Activated naive CD4-positive, alpha-beta T cell treated with anti-CD3 and anti-CD28 coated beads, Interleukin-2, amount 50 U/mL, for 16 hours (primary cell): ENCODE measurements at places on chromosomes 13 and 19.
A peak's percentile ranks its signal among the peaks of the same experiment; 100 is the strongest.

GRCh38 chr13:36903925-36904595, 16.0 kb downstream of the SMAD9 start:
- no peak for DNase-seq

GRCh38 chr19:33720691-33721682, 75.7 kb upstream of the KCTD15 start:
- no peak for DNase-seq

- DNase-seq: peak; percentile 39
Measured at GRCh38 chr19:32570081-32570785, 10.8 kb upstream of the PDCD5 start.

- DNase-seq: no peak
Measured at GRCh38 chr13:23628765-23629565, 58.8 kb downstream of the TNFRSF19 start.

- no peak for DNase-seq
Measured at GRCh38 chr19:30449078-30449590, 77.0 kb downstream of the ZNF536 start.

- no peak for DNase-seq
Measured at GRCh38 chr19:39768786-39769185, 9.9 kb upstream of the LEUTX start.

- no peak for DNase-seq
Measured at GRCh38 chr19:3014135-3014534, 14.9 kb downstream of the TLE2 start.

- DNase-seq: no peak
Measured at GRCh38 chr13:79346300-79346914, 59.6 kb downstream of the RBM26 start.

DNA sequence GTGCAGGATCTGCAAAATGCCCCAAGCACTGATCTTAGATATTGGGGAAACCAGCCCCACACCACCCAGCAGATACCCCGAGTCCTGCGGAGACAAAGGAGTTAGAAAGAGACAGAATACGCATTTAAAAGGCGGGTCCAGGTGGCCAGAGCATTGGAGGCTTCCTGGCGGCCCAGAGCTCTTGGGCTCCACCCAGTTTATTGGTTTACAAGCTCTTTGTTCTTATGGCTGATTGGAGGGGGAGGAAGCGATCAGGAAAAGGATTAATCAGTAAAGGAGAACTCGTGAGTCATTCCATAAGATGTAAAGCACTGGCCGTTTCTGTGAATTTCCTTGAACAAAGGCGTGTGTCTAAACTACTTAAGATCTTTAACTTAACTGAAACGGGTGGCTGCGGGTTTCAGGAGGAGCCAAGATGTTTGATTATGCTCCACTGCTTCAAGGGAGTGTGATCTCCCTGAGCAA, 926 bp downstream of the ZNF587 start:
- DNase-seq: no peak

DNA sequence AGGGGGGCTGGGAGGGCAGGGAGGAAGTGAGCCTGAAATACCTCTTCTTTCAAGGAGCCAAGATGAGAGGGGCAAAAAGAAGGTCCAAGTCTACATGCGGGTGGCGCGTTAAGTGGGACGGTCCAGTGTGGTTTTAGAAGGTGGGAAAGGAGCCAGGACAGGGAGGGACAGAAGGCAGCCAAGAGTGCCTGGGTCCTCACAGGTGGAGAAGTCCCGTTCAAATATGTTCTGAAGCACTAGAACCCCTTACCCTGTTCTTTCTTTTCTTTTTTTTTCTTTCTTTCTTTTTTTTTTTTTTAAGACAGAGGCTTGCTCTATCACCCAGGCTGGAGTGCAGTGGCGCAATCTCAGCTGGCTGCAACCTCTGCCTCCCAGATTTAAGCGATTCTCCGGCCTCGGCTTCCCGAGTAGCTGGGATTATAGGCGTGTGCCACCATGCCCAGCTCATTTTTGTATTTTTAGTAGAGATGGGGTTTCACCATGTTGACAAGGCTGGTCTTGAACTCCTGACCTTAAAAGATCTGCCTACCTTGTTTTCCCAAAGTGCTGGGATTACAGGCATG, 7.4 kb downstream of the CAMSAP3 start:
- DNase-seq: no peak

DNA sequence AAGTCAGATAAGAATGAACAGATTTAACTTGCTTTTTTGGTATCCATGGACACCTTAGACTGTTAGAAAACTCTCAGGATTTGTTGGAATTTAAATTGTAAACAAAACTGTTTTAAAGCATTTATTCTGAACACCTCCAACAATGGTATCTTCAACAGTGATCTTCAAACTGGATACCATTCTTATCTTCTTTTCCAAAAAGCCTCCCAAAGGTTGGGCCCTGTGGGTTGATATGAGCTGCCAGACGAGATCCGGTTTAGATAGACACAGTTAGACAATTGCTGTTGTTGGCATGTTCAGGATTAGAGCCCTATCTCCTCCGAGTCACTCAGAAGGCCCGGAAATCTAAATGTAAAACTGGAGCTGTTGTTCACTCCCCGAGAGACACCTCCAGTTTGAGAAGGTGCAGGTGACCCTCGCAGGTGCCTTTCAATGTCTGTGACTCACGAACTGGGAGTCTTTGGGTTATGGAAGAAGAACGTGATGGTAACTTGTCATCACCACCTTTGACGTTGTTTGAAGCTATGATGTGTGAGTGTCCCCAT, 143.6 kb upstream of the RNF113B start:
- no peak for DNase-seq

GRCh38 chr13:110916301-110917142, 1.7 kb upstream of the ANKRD10 start:
- no peak for DNase-seq

GRCh38 chr13:50014386-50014785, 858 bp upstream of the KCNRG start:
- no peak for DNase-seq

GRCh38 chr13:67934617-67935330, 704.6 kb upstream of the PCDH9 start:
- no peak for DNase-seq

- no peak for DNase-seq
Measured at GRCh38 chr19:21221693-21222092, 79.9 kb downstream of the ZNF431 start.

GRCh38 chr19:14977128-14977527, 2.5 kb downstream of the SLC1A6 start:
- no peak for DNase-seq

GRCh38 chr13:102555914-102556553, 40.8 kb upstream of the TPP2 start:
- DNase-seq: no peak
